ENCODE measurements at places on chromosomes 6 and 20.

- DNase-seq: peak; percentile 66
Observed at GRCh38 chr20:13788167-13788834, 3.5 kb downstream of the NDUFAF5 start.

GRCh38 chr20:62739581-62740285 lies 31.1 kb downstream of the NTSR1 start:
- DNase-seq: peak; percentile 15

DNA sequence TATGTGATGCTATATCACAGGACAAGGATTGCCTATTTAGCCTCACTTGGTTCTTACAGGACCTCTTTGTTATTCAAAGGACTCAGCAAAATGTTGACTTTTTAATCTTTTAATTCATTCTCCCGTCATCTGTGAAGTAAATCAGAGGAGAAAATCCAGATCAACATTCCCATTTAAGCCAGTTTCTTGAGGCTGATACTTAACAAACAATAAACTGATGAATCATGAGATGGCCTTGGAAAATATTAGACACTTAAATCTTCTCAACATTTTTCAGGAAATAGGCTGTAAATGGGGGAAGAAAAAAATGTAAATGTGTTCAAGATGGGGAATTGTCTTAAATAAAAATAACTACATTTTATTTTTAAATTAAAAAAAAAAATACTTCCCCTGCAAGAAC lies 55.9 kb upstream of the UBR2 start:
- no peak for DNase-seq

- DNase-seq: peak; percentile 64
Observed at GRCh38 chr6:33420491-33421343, 852 bp downstream of the SYNGAP1 start.

GRCh38 chr20:50416269-50417022 lies 93.7 kb upstream of the PTPN1 start:
- no peak for DNase-seq

DNA sequence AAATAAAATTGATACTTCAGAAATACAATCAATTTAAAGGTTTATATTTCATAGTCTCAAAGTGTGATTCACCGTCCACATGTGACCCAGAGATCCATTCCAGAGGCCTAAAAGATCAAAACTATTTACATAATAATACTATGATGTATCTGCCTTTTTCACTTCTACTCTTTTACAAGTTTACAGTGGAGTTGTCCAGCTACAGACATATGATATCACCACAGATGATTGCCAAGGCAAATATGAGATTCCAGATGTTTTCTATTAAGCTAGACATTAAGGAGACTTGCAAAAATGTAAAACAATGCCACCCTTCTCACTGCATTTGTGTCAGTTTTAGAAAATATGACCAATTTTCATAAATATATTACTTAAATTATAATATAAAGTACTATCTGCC lies 443.7 kb downstream of the GJA1 start:
- DNase-seq: no peak

GRCh38 chr6:139062932-139063646 lies 34.5 kb downstream of the ABRACL start:
- no peak for DNase-seq

GRCh38 chr6:150685860-150686259 lies 86.2 kb downstream of the PLEKHG1 start:
- peak; percentile 54 for DNase-seq

DNA sequence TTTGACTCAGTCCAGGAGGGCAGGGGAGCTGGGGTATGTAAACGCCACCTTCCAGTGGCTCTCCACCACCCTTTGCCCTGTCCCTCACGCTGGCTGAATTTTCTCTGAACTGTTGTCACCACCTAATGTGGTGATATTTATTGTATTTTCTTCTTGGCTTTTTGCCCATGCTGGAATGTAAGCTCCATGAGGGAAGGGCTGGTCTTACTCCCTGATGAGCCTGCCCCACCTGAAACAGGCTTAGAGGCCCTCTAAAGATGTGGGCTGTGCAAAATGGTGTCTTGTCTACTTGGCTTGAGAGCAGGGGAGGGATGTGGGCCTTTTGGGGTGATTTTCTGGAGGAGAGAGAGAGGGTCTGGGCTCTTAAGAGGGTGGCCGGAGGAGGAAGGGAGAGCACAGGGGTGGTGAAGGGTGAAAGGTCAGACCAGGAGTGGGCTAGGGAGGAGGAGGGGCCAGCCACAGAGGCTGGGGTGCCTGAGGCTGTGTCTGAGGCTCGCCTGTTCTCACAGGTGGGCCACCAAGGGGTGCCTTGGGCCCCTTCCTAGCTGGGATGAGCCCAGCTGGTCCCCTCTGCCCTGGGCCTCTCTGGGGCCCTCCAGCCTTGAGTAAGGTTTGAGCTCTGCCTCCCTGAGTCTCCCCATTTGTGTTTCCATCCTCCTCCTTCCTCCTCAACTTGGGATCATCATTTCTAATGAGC lies 37.3 kb downstream of the SPDEF start:
- DNase-seq: no peak

DNA sequence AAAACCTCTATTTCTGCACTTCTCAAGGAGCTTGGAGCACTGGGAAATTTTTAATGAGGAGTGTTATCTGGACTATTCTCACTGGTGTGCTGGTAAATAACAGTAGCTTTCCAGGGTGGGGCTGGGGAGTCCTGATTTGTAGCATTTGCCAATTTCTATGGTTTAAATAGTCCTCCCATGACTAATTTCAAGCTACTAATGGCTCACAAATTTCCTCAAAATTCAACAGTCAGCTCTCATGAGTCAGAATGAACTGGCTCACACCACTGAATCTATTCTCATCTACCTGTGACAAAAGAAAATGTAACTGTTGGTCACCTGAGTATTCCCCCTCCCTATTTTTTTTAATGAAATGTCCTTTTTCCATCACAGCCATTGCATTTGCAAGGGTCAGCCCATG lies 449.6 kb downstream of the KIF16B start:
- DNase-seq: no peak

DNA sequence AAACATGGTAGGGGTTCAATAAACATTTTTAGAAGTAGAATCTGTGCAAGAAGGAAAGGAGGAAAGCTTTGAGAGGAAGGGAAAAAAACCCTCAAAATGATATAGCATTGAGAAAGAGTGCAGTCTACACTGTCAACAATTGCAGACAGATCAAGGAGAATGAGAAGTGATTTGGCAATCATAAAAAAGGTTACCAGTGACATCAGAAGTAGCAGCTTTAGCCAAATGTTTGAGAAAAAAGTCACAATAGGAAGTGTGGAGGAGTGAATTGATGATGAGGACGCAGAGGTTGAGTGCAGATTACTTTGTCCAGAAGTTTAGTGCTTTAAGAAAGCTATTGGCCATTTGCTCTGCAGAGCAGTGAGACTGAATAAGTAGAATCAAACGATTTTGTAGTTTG lies 155.0 kb downstream of the GJA1 start:
- DNase-seq: no peak

- no peak for DNase-seq
Observed at GRCh38 chr6:52304983-52305390, 20.4 kb upstream of the MCM3 start.
